Pancreas (tissue), 10 donors: ENCODE measurements at places on chromosomes 2 and 18. TPM values are rescaled to one million over a fixed set of nuclear protein-coding genes. Genes with fewer than 3 reads are reported as not detected.

Gene ALKAL2
- total RNA-seq = 33.4 TPM

Gene SLC11A1
- total RNA-seq = 4.2 TPM

Gene LRP2
- total RNA-seq = not detected

Gene SFT2D3
- total RNA-seq = 5.3 TPM

Gene CYP26B1
- 0.65 TPM for total RNA-seq

Gene SDC1
- 25.7 TPM for total RNA-seq

GRCh38 chr2:165868211-165868610 lies 74.2 kb upstream of the GALNT3 start:
- no peak overlapping the region for H3K4me3 ChIP-seq
- H3K4me1 ChIP-seq = no peaks in the 10 kb centered on the region
- DNase-seq = no peak
- no peaks in the 10 kb centered on the region for H3K36me3 ChIP-seq

- no peak overlapping the region for H3K4me3 ChIP-seq
- no peaks in the 10 kb centered on the region for H3K27me3 ChIP-seq
- no peaks in the 10 kb centered on the region for H3K4me1 ChIP-seq
- H3K27ac ChIP-seq = no peak overlapping the region
- no peaks in the 10 kb centered on the region for H3K36me3 ChIP-seq
- no peak for DNase-seq
Measured at GRCh38 chr2:1766851-1767811, 22.8 kb upstream of the PXDN start.

DNA sequence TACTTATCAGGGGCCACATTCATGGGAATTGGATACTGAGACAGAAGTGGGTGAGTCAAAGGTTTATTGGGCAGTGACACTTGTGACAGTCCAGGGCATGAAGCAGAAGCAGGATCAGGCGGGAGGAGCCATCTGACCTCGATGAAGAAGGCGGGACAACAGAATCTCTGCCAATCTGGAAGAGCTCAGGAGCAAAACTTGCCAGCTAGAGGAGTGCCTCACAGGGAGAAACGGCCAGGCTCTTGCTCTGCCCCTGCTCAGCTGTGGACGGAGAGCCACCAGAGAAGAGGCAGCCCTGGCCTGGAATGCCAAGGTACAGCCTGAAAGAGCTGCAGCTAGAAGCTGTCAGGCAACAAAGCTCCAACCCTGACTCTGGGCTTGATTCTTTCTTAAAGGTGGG lies 16.9 kb downstream of the DAW1 start:
- no peaks in the 10 kb centered on the region for H3K36me3 ChIP-seq
- no peak for DNase-seq
- H3K27me3 ChIP-seq = no peaks in the 10 kb centered on the region
- H3K4me1 ChIP-seq = no peaks in the 10 kb centered on the region

DNA sequence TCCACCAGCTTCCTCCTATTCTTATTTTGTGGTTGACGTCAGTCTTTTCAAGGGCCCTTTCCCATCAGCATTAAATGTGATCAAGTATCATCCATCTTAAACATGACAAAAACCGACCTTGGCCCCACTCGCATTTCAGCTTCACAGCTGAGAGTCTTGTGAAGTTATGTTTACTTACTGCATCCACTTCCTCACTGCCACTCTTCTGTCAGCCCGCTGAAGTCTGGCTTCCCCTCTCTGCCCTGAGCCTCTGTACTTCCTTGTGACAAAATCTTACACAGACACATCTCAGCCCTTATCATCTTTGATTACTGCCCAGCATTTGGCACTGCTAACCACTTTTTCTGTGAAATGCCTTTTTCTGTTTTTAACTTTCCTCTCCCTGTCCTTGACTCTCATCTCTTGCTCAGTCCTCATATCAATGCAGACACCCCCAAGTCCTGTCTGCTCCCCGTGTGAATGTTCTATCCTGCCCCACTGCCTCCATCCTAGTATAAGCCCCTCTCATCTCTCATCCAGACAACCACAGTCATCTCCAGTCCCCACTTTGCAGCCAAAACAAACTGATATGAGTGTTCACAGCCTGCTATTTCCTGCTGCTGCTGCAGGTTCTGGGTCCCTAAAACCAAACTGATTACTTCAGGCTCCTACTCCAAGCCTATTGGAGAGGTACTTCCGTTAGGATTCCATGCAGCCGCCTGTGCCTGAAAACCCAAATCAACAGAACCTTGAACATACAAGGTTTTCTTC lies 31.4 kb downstream of the FOSL2 start:
- DNase-seq = no peak
- no peak overlapping the region for H3K27ac ChIP-seq
- no peaks in the 10 kb centered on the region for H3K36me3 ChIP-seq

GRCh38 chr2:63613391-63613901 lies 24.7 kb downstream of the MDH1 start:
- DNase-seq = no peak
- H3K27me3 ChIP-seq = no peaks in the 10 kb centered on the region
- H3K36me3 ChIP-seq = no peaks in the 10 kb centered on the region
- no peak overlapping the region for H3K4me3 ChIP-seq
- H3K4me1 ChIP-seq = no peaks in the 10 kb centered on the region

GRCh38 chr2:17966798-17967197 lies 88.3 kb downstream of the KCNS3 start:
- DNase-seq = no peak
- H3K27ac ChIP-seq = no peak overlapping the region
- no peaks in the 10 kb centered on the region for H3K36me3 ChIP-seq
- no peaks in the 10 kb centered on the region for H3K4me1 ChIP-seq
- H3K4me3 ChIP-seq = no peak overlapping the region
- no peaks in the 10 kb centered on the region for H3K27me3 ChIP-seq

DNA sequence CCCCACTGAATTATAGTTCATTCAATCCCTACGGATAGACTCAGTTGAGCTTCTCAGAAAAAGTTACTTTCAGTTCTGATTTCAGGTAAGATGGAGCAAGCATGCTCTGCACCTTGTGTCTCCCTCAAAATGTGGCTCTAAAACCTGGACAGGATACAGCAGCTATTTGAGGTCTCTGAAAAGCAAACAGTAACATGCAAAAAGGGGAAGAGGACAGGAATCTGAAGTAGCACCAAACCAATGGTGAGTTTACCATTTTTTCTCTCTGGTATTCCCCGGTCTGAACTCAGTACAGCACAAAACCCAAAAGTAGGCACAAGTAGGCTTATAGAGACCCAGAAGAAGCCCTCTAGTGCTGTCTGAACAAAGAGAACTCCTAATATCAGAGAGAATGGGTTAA lies 34.1 kb downstream of the LANCL1 start:
- no peak overlapping the region for H3K4me3 ChIP-seq
- no peak overlapping the region for H3K27ac ChIP-seq
- H3K4me1 ChIP-seq = peaks cover 9% of the 10 kb centered on the region
- H3K36me3 ChIP-seq = no peaks in the 10 kb centered on the region
- no peaks in the 10 kb centered on the region for H3K27me3 ChIP-seq

GRCh38 chr2:240460253-240460711 lies 24.8 kb downstream of the GPC1 start:
- no peaks in the 10 kb centered on the region for H3K4me1 ChIP-seq
- H3K27ac ChIP-seq = no peak overlapping the region
- H3K4me3 ChIP-seq = no peak overlapping the region

- H3K4me3 ChIP-seq = no peak overlapping the region
- DNase-seq = no peak
- no peaks in the 10 kb centered on the region for H3K36me3 ChIP-seq
- H3K4me1 ChIP-seq = peaks cover 19% of the 10 kb centered on the region
- peak overlapping the region; percentile 30 for H3K27ac ChIP-seq
Measured at GRCh38 chr2:3523551-3524041, 4.3 kb upstream of the ADI1 start.

DNA sequence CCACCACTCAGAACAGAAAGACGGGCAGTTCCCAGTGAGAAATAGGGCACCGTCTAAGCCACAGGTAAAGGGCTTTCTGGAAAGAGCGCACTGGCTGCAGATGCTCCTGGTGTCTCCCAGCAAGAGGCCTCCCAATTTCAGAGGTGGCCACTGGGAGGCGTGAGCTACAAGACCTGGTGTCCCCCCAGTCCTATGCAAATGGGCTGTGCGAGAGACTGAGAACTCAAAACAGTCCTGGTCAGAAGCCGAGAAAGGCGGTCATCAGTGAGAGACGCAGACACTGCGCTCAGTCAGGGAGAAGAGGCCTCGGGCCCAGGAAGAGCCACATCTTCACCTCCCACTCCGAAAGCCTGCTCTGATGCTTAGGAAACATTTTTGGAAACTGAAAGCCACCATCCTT lies 179.5 kb downstream of the EIPR1 start:
- no peaks in the 10 kb centered on the region for H3K36me3 ChIP-seq
- H3K4me1 ChIP-seq = no peaks in the 10 kb centered on the region
- H3K27ac ChIP-seq = no peak overlapping the region
- DNase-seq = peak; percentile 10
- H3K4me3 ChIP-seq = no peak overlapping the region

DNA sequence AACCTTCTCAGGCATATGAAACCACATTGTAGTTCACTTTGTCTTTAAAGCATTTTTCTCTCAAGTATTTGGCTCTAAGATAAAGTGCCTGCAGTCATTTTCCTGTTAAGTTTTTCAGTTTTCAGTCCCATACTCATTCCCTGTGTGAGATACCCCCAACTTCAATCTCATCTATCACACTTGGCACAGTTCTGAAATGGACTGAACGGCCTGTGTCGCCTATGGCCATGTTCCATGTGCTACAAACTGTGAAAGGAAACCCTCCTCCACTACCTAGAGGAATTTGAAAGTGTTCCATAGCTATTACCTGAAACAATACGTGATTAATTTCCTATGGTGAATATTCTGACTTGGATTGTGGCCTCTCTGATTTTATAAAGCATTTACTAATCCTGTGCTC lies 319.1 kb downstream of the CTNNA2 start:
- H3K4me3 ChIP-seq = no peak overlapping the region
- DNase-seq = no peak
- no peak overlapping the region for H3K27ac ChIP-seq
- H3K36me3 ChIP-seq = no peaks in the 10 kb centered on the region

DNA sequence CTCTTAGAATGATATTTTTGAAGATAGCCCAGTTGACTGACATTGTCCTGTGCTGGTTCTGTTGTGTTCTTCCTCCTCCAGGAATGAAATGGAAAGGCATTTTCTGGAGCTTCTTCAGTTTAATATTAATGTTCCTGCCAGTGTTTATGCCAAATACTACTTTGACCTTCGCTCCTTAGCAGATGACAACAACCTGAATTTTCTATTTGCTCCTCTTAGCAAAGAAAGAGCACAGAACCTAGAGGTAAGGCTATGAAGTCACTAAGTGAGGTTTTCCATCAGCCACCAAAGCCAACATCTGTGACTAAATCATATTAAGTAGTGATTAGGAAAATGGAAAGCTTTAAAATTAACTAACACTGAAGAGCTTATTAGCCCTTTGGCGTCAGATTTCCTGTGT lies 18.8 kb downstream of the FZD5 start:
- no peak for DNase-seq
- H3K4me1 ChIP-seq = peaks cover 24% of the 10 kb centered on the region

GRCh38 chr2:69437751-69438154 lies 518 bp upstream of the NFU1 start:
- H3K36me3 ChIP-seq = no peaks in the 10 kb centered on the region
- DNase-seq = peak; percentile 36
- peak overlapping the region; percentile 80 for H3K4me3 ChIP-seq
- no peaks in the 10 kb centered on the region for H3K4me1 ChIP-seq
- H3K27me3 ChIP-seq = no peaks in the 10 kb centered on the region

GRCh38 chr18:63071701-63072141 lies 247.8 kb downstream of the BCL2 start:
- H3K27ac ChIP-seq = no peak overlapping the region
- H3K27me3 ChIP-seq = no peaks in the 10 kb centered on the region
- H3K36me3 ChIP-seq = no peaks in the 10 kb centered on the region
- H3K4me1 ChIP-seq = no peaks in the 10 kb centered on the region

- DNase-seq = no peak
- no peaks in the 10 kb centered on the region for H3K27me3 ChIP-seq
- no peak overlapping the region for H3K27ac ChIP-seq
- H3K4me3 ChIP-seq = no peak overlapping the region
- H3K4me1 ChIP-seq = no peaks in the 10 kb centered on the region
Measured at GRCh38 chr2:76973610-76974009, 548.6 kb downstream of the LRRTM4 start.

DNA sequence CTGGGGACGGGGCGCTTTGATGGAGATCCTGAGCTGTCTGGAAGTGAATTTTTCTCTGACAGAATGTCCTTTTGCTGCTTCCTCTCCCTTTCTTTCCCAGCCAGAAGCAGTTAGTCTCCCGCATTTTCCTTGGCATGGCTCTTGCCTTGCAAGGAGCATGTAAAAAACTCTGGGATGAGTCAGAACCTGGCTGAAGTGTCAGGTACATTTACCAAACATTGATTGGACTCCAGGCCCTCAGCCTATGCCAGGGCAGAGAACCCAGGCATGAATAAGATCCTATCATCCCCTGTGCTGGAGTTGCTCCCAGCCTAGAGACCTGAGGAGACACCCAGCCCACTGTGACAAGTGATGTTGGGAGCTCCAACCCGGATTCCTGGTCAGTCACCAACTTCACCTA lies 21.6 kb downstream of the STON1 start:
- H3K36me3 ChIP-seq = no peaks in the 10 kb centered on the region
- no peak overlapping the region for H3K27ac ChIP-seq
- no peaks in the 10 kb centered on the region for H3K4me1 ChIP-seq

GRCh38 chr2:149765636-149766035 lies 178.1 kb upstream of the MMADHC start:
- H3K4me1 ChIP-seq = no peaks in the 10 kb centered on the region
- no peaks in the 10 kb centered on the region for H3K27me3 ChIP-seq
- no peaks in the 10 kb centered on the region for H3K36me3 ChIP-seq
- H3K4me3 ChIP-seq = no peak overlapping the region
- H3K27ac ChIP-seq = no peak overlapping the region

GRCh38 chr2:195392446-195393336 lies 264.3 kb upstream of the SLC39A10 start:
- no peak overlapping the region for H3K27ac ChIP-seq
- H3K36me3 ChIP-seq = no peaks in the 10 kb centered on the region
- no peak for DNase-seq
- H3K4me3 ChIP-seq = no peak overlapping the region
- no peaks in the 10 kb centered on the region for H3K27me3 ChIP-seq
- H3K4me1 ChIP-seq = no peaks in the 10 kb centered on the region

DNA sequence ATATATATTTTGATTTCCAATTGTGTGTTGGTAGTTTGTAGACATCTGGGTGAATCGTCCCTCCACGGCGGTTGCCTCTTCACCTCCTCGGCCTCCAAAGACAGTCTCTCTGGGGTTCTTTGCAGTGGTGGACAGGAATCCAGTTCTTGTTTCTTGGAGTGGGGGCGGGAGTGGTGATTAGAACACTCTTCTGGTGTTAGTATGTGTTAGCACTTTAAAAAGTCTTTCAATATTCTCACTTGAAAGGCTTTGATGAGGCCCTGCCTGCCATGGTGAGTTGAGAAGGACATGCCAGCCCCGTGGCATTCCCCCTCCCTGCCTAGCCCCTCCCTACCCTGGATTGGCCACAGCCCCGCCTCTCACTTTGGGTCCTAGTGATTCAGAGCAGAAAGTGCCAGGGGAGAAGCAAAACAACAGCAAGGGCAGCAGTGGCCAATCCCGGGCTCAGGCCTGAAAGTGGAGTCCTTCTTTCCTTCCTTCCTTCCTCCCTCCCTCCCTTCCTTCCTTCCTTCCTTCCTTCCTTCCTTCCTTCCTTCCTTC lies 316.8 kb upstream of the HS6ST1 start:
- H3K27me3 ChIP-seq = no peaks in the 10 kb centered on the region
- peak; percentile 10 for DNase-seq
- H3K4me3 ChIP-seq = no peak overlapping the region
- H3K36me3 ChIP-seq = no peaks in the 10 kb centered on the region

GRCh38 chr2:33561872-33562271 lies 37.2 kb downstream of the FAM98A start:
- H3K27me3 ChIP-seq = no peaks in the 10 kb centered on the region
- no peak for DNase-seq
- no peaks in the 10 kb centered on the region for H3K4me1 ChIP-seq
- no peak overlapping the region for H3K4me3 ChIP-seq
